ENCODE measurements at places on chromosomes 13 and 19.
A peak's percentile ranks its signal among the peaks of the same experiment; 100 is the strongest.

DNA sequence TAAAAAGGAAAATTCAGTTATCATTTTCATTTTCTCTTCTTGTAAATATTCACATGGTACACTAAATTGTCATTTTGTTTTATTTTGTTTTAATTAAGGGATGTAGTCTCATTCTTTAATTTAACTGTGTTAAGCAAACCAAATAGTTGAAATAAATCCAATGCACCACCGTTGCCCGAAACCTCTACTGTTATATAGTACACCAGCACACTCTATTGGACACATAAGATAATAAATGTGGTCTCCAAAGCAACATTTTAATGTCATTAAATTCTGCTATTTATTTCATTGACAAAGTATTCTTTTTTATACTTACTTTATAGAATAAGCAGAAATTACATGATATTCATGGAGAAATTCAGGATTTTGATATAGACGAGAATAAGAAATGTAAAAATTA lies 156.4 kb upstream of the FREM2 start:
- no peak for DNase-seq

GRCh38 chr19:5434970-5435641 lies 20.1 kb upstream of the ZNRF4 start:
- DNase-seq, result no peak

DNA sequence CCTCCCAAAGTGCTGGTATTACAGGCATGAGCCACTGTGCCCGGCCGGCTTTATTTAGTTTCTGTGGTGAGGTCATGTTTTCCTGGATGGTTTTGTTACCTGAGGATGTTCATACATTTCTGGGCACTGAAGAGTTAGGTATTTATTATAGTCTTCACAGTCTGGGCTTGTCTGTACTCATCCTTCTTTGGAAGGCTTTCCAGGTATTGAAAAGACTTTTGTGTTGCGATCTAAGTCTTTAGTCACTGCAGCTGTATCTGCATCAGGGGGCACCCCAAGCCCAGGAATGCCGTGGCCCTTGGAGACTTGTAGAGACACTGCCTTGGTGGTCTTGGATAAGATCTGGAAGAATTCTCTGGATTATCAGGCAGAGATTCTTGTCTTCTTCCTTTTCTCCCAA lies 12.8 kb downstream of the BLOC1S3 start:
- no peak for DNase-seq

GRCh38 chr19:46759206-46759605 lies 13.0 kb upstream of the STRN4 start:
- DNase-seq, result no peak

GRCh38 chr19:4361152-4362046 lies 18.0 kb downstream of the MPND start:
- no peak for DNase-seq

DNA sequence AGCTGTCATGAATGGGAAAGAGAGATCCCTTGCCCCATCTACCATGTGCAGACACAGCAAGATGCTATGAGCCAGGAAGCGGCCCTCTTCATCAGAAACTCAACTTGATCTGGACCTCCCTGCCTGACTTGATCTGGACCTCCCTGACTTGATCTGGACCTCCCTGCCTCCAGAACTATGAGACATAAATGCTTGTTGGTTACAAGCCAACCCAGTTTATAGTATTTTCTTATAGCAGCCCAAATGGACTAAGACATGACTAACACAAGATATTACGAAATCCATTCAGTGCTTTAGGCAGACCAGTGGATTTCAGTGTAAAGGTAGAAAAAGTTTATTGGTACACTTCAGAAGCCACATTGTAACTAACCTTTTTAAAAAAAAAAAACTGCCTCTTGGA lies 15.6 kb downstream of the PCID2 start:
- DNase-seq, result no peak

GRCh38 chr19:47497050-47497766 lies 13.2 kb upstream of the KPTN start:
- DNase-seq, result no peak

DNA sequence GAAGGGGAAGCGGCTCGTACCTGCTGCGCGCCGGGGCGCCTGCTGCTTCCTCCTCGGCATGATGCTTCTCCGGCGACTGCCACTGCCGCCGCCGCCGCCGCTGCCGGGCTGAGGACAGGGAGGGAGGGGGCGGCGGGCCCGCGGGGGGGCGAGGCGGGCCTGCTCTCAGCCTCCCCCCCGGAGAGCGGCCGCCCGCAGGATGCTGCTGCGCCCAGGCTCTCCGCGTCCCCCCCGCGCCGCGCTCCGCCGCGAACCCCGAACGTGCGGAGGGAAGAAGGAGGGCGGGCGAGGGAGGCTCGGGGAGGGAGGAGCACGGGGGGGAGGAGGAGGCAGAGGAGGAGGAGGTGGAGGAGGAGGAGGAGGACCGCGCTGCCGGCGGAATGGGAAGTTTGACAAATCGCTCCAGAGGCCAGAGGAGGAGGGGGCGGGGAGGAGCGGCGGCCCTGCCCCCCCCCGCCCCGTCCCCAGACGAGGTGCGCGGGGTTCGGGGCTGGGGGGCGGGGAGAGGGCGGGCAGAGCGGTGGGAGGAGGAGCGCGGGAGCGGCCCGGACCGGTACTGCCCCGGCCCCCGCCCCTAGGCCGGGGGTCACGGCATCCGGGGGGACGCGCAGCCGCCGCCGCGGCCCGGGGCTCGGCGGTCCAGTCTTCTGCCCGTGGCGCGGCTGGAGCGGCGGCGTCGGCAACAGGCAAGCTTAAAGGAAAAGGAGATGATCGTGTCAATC lies at the start of gene TSHZ3:
Gene TSHZ3, minus strand, starts transcription at position 277 of the 722 bp plus-strand sequence. Its CDS starts 217 bp downstream, at position 60.
- peak; percentile 33 for DNase-seq

GRCh38 chr19:10749435-10750384 lies 31.8 kb downstream of the DNM2 start:
- DNase-seq, result no peak

DNA sequence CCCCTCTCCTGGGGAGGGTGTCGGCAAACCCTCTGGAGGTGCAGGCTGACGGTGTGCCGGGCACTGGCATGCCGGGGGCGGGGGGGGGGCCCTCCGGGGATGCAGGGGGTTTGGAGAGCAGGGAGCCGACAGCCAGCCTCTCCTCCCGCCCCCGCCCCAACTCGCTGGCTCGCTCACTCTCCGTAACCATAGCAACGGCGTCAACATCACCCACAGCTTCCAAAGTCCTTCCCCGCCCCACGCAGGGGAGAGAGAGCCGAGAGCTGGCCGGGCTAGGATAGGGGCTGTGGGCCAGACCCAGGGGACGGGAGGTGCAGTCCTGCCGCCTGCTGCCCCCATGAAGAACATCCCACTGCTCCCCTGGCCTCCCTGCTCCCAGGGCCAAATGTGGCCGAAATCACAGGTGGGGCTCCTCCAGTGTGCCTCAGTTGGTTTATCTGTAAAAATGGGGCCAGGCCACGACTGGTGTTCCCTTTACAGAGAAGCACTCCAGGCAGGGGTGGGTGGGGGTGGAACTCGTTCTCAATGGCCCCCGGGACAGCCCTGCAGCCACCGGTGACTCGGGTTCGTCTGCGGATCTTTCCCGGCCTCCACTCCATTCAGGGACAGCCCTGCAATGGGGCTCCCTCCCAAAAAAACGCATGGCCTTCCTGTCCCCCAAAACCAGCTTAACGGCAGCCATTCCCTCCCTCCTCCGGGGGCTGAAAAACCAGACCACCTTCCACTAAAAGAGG lies 3.2 kb downstream of the KLF16 start:
- DNase-seq, result no peak

DNA sequence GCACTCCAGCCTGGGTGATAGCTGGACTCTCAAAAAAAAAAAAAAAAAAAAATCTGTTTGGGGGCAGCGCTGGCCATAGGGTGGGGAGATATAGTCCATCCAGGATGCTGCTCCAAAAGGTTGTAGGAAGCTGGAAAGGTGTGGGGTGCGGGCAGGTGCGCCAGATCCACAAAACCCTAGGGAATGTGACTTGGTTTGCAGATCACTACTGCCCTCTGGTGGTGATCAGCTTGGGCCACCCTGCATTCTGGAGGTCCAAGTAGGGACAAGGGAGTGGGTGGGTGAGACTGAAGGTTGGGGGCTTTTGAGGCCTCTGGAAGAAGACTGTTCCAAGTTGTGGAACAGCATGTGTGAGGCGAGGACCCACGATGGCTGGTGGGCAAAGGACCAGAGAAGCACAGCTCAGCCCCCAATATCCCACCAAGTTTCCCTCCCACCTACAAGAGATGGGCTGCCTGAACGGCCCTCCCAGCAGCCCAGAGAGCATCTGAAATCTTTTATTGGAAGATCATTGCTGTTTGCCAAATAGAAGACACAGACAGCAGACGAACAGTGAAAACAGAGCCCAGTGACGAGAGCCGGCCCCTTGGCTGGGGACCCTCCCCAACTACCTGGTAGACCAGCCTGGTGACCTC lies 10.4 kb upstream of the TYK2 start:
- no peak for DNase-seq

All from activated gamma-delta T cell (primary cell).